ENCODE measurements at places on chromosomes 3 and 15. TPM values are rescaled to one million over a fixed set of nuclear protein-coding genes. Genes with fewer than 3 reads are reported as not detected.

DNA sequence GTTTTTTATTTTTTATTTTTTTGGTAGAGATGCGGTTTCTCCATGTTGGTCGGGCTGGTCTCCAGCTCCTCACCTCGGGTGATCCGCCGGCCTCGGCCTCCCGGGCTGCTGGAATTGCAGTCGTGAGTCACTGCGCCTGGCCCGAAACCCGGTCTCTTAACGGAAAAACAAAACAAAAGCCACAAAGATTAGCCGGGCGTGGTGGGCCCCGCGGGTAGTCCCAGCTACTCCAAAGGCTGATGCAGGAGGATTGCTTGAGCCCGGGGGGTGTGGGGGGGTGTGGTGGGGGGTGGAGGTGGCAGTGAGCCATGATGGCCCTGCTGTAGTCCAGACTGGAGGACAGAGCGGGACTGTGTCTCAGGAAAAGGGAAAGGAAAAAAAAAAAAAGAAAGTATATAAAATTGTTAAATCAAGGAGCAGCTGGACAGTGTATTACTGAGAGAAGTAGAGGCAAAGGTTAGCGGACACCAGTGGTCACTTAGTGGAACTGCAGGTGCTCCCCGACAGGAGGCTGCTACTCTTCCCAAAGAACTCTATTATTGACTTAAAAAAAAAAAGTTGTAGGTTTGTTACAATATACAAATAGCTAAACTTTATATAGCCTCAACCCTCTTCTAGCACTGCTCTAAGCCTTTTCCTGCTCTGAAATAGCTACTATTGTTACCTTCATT is 30.3 kb upstream of the TUBGCP5 start:
- no peak overlapping the region for H3K27ac ChIP-seq
- no peaks in the 10 kb centered on the region for H3K36me3 ChIP-seq
- H3K4me3 ChIP-seq, result no peak overlapping the region
- peak; percentile 60 for DNase-seq
- no peaks in the 10 kb centered on the region for H3K27me3 ChIP-seq

GRCh38 chr3:68878322-68878721 is 54.0 kb downstream of the TAFA4 start:
- H3K27ac ChIP-seq, result no peak overlapping the region
- no peak for DNase-seq
- H3K27me3 ChIP-seq, result no peaks in the 10 kb centered on the region

DNA sequence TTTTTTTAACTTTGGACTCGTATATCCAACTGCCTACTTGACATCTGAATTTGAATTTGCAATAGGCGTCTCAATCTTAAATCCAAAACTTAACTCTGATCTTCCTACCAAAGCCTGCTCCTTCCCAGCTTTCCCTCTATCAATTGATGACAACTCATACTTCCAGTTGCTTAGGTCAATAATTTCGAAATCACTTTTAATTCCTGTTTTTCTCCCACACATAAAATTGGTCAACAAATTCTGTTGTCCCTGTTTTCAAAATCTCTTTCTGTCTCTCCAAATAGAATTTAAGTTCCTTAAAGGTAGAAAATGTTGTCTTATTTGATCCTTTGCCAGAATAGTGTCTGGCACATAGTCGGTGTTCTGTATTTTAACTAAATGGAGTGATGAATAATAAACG is 332.4 kb downstream of the SATB1 start:
- H3K4me1 ChIP-seq, result peaks cover under 1% of the 10 kb centered on the region
- H3K4me3 ChIP-seq, result no peak overlapping the region
- no peak for DNase-seq
- H3K36me3 ChIP-seq, result no peaks in the 10 kb centered on the region
- no peaks in the 10 kb centered on the region for H3K27me3 ChIP-seq
- no peak overlapping the region for H3K27ac ChIP-seq

DNA sequence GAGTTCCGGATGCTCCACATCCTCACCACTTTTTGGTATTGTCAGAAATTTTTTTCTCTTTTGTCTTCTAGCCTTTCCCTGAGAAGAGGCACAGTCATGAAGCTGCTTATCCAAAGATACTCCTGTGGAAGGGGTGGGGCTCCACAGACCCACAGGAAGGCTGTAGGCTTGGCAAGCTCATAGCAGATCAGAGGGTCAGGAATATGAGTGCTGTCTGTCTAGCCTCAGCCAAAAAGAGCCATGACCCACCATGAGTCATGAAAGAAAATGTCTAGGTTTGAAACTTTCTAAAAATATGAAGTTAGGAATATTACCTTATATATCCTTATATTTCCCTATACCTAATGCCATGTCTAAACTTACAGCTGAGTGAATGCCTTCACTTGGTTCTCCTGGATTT is 118.2 kb upstream of the THBS1 start:
- no peak for DNase-seq
- no peaks in the 10 kb centered on the region for H3K36me3 ChIP-seq
- no peaks in the 10 kb centered on the region for H3K4me1 ChIP-seq
- H3K27ac ChIP-seq, result no peak overlapping the region

GRCh38 chr3:73624017-73624820 is 522 bp downstream of the PDZRN3 start:
- H3K4me1 ChIP-seq, result peaks cover 7% of the 10 kb centered on the region
- peak overlapping the region; percentile 50 for H3K27ac ChIP-seq
- peaks cover 27% of the 10 kb centered on the region for H3K27me3 ChIP-seq
- peaks cover 13% of the 10 kb centered on the region for H3K36me3 ChIP-seq
- H3K4me3 ChIP-seq, result peak overlapping the region; percentile 90
- peak; percentile 88 for DNase-seq

DNA sequence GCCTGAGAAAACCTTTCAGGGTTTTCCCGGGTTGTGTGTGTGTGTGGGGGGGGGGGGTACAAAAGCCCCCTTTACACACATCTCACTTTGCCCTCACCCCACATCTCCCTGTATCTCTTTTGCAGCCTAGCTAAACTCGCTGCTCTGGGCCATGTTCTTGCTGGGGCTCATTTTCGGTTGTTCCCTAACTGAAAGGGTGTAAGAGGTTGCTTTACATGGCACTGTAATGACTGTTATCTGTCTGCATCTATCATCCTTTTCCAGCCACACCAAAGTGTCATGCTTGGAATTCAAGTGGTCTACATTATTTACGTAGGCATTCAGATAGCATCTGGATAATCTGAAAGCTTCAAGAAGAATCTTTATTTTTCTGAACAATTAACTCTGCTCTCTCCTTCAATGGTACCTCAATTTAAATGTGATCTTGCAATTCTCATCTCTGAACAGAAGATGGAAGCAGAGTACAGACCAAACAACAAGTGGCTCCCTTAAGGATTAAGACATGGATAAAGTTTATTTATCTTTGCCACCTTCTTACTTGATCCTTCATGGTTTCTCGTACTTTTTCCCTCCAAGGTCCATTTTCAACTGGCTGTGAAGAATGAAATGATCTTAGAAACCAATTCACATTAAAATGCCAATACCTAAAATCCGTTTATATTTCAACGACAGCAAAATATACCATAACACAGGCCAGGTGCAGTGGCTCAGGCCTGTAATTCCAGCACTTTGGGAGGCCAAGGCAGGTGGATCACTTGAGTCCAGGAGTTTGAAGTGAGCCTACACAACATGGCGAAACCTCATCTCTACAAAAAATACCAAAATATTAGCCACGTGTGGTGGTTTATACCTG is 34.9 kb downstream of the DCLK3 start:
- no peaks in the 10 kb centered on the region for H3K27me3 ChIP-seq
- H3K4me3 ChIP-seq, result no peak overlapping the region
- peaks cover 5% of the 10 kb centered on the region for H3K4me1 ChIP-seq
- no peaks in the 10 kb centered on the region for H3K36me3 ChIP-seq
- H3K27ac ChIP-seq, result no peak overlapping the region

DNA sequence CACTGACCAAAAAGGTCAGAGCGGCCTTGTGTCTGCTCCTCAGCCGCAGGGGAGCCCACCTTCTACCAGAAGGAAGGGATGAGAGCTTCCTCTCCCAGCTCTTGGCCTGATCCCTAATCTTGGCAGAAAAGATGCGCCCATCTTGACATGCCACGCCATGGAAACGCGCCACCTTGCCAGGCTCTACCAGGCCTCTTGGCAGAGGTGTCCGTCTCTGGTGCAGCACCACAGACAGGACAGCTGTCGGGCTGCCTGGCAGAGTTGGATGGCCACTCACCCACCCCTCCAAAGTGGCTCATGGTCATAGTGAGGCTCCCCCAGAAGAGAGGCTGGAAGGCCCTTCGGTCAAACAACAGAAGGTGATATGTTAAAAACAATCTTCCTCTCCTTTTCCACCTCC is 105.2 kb downstream of the LIPC start:
- no peaks in the 10 kb centered on the region for H3K27me3 ChIP-seq
- no peak overlapping the region for H3K4me3 ChIP-seq
- no peaks in the 10 kb centered on the region for H3K4me1 ChIP-seq

- H3K36me3 ChIP-seq, result no peaks in the 10 kb centered on the region
- no peaks in the 10 kb centered on the region for H3K27me3 ChIP-seq
- DNase-seq, result no peak
Measured at GRCh38 chr15:44215594-44215993, 20.5 kb upstream of the FRMD5 start.

- H3K27ac ChIP-seq, result no peak overlapping the region
- no peak for DNase-seq
- no peaks in the 10 kb centered on the region for H3K27me3 ChIP-seq
- H3K36me3 ChIP-seq, result no peaks in the 10 kb centered on the region
Measured at GRCh38 chr3:153830552-153830951, 290.6 kb upstream of the ARHGEF26 start.

DNA sequence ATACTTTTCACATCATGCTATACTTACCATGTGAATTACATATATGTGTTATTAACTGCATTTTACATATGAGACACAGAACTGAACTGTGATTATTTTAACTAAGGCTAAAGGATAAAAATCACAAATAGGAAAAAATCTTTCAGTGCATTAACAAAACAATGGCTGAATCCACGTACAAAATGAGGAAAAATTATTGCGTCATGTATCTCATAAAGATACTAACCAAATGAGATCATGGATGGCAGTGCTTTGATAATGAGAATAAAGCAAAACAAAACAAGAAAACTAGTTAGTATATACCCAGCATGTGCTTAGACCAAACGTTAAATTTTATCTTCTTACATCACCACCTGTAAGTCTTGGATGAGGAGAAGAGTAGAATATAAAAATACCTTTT is 66.0 kb downstream of the SCAPER start:
- no peaks in the 10 kb centered on the region for H3K36me3 ChIP-seq
- H3K27me3 ChIP-seq, result no peaks in the 10 kb centered on the region
- H3K4me3 ChIP-seq, result no peak overlapping the region
- DNase-seq, result no peak
- H3K27ac ChIP-seq, result no peak overlapping the region
- no peaks in the 10 kb centered on the region for H3K4me1 ChIP-seq

GRCh38 chr15:85116925-85117646 is 135.4 kb downstream of the PDE8A start:
- H3K36me3 ChIP-seq, result peaks cover 5% of the 10 kb centered on the region
- no peaks in the 10 kb centered on the region for H3K4me1 ChIP-seq

GRCh38 chr15:68303560-68304436 is 26.3 kb downstream of the FEM1B start:
- no peaks in the 10 kb centered on the region for H3K27me3 ChIP-seq
- no peaks in the 10 kb centered on the region for H3K4me1 ChIP-seq
- no peak overlapping the region for H3K4me3 ChIP-seq

DNA sequence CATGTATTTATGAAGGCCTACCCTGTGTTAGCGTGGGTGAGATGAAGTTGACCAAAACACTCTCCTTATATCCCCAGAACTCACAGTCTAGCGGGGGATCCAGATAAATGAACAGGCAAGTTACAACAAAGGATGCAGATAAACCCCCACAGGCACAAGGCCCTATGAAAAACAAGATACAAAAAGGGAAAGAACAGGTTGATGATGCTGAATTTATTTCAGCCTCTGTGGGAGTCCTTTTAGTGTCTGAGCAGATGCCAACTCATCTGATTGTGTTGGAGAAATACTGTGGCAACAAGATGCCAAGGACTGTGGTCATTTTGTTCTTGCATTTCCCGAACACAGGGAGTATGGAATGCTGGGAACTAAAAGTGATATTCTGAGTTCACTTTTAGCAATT is 300.0 kb downstream of the CHST2 start:
- no peak overlapping the region for H3K4me3 ChIP-seq
- no peak overlapping the region for H3K27ac ChIP-seq
- H3K4me1 ChIP-seq, result no peaks in the 10 kb centered on the region
- no peaks in the 10 kb centered on the region for H3K36me3 ChIP-seq

- no peaks in the 10 kb centered on the region for H3K36me3 ChIP-seq
- H3K4me1 ChIP-seq, result no peaks in the 10 kb centered on the region
- no peak for DNase-seq
- H3K4me3 ChIP-seq, result no peak overlapping the region
Measured at GRCh38 chr3:16252243-16252978, 12.3 kb downstream of the DPH3 start.

DNA sequence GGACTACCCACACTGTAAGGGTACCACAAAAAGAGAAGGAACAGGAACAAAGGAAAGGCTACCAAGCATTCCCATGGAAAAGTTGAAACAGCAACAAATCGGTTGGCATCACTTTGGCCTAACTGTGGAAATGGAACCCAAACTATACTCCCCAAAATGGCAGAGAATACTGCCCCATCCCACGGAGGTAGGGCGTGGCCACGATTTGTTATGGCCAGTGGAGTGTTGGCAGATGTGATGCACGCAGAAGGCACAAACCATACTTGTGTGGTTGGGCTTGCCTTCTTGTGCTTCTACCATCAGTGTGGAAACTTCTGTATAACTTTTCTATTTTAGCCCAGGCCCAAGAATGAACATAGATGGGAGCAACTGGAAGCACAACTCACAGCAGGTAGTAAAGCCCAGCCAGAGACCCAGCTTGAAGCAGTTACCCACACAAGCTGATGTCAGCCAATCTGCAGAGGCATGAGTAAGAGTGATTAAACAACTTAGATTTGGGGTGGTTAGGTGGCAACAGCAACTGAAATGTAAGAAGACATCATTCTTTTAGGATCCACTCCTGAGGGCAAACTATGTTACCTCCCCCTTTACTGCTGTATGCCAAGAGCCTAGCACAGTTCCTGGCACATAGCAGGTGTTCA is 64.1 kb downstream of the BTD start:
- no peak overlapping the region for H3K4me3 ChIP-seq
- no peak overlapping the region for H3K27ac ChIP-seq
- H3K4me1 ChIP-seq, result no peaks in the 10 kb centered on the region
- H3K36me3 ChIP-seq, result peaks cover 22% of the 10 kb centered on the region

DNA sequence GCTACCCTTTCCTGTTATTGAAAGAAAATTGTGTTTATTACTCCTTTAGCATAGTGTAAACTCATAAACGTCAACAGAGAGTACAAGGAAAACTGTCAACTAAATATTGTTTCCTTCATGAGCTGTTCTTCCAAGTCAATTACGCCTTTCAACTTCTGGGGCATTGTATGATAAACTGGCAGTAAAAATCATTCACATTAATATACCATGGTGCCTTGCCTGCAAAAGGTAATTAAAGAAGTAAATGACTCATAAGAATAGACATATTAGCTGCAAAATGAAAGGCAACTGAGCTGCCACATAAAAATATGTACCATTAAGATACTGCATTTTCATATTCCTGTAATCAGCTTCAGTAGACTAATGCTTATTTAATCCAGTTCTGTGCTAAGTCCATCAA is 447.3 kb downstream of the FOXP1 start:
- no peaks in the 10 kb centered on the region for H3K27me3 ChIP-seq
- DNase-seq, result no peak
- H3K36me3 ChIP-seq, result no peaks in the 10 kb centered on the region
- no peak overlapping the region for H3K27ac ChIP-seq
- H3K4me1 ChIP-seq, result peaks cover 11% of the 10 kb centered on the region
- no peak overlapping the region for H3K4me3 ChIP-seq

TASOR gene
- total RNA-seq, result 62.5 TPM

ASTE1 gene
- total RNA-seq, result not detected

ANXA2 gene
- 471 TPM for total RNA-seq

HGD gene
- total RNA-seq, result not detected

SH2D7 gene
- total RNA-seq, result not detected

KIF7 gene
- 22.9 TPM for total RNA-seq

FYTTD1 gene
- 41.5 TPM for total RNA-seq

KCTD6 gene
- 17.9 TPM for total RNA-seq

P2RY14 gene
- total RNA-seq, result not detected

All from endodermal cell (in vitro differentiated cells).